T-helper 1 cell (primary cell): ENCODE measurements at places on chromosomes 11 and 22.
A peak's percentile ranks its signal among the peaks of the same experiment; 100 is the strongest.

GRCh38 chr22:19622061-19622441 is 92.3 kb upstream of the SEPTIN5 start:
- DNase-seq: no peak

DNA sequence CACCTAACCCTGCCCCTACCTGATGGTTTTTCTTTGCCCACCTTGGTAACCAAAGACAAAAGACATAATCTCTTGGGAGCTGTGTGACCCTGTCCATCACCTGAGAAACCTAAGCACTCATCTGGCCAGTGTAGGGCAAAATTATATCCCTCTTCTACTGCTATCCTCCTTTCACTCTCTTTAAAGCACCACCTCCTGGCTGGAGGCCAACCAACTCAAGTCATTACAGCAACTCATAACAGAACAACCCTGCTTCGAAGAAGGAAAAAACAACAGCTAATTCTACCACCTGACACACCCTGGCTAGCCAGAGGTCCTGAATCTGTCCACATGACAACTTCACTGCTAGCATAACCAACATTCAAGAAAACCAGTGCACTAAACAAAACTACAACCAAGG is 45.5 kb downstream of the GAS2 start:
- DNase-seq: no peak

DNA sequence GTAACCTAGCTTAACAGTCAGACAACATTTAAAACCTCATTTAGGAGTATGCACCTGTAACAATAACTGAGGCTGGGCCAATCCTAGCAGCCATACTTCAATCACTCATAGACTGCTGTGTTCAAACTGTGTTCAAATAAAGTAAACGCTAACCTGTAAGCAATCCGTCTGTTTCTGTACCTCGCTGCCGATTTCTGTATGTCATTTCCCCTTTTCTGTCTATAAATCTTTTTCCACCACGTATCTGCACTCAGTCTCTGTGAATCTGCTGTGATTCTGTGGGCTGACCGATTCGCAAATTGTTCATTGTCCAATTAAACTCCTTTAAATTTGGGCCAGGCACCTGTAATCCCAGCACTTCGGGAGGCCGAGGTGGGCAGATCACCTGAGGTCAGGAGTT is 12.3 kb downstream of the APOBEC3H start:
- DNase-seq: no peak

- no peak for DNase-seq
Measured at GRCh38 chr11:12182676-12183541, 72.5 kb downstream of the MICAL2 start.

- DNase-seq: no peak
Measured at GRCh38 chr22:39893526-39893925, at the start of gene ENTHD1. TSS of gene ENTHD1 (minus strand) at chr22:39893760. CDS start at chr22:39887748, 6,012 bp downstream.

DNA sequence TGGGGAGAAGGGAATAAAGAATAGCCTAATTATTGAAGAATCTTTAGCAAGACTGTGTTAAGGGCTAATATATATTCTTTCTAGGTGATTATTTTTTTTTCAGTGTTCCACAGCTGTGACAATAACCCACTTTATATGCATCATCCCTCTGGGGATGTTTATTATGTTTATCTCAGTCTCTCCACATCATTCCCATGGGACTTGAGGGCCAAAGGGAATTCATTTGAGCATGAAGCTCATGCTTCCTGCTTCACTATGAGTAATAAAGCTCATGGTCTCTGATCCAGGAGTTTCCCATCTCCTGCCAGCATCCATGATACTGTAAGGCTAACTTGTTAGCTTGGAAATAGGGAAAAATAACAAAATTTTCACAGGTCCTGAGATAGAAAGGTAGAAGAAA is 1888.4 kb downstream of the LRRC4C start:
- DNase-seq: no peak

DNA sequence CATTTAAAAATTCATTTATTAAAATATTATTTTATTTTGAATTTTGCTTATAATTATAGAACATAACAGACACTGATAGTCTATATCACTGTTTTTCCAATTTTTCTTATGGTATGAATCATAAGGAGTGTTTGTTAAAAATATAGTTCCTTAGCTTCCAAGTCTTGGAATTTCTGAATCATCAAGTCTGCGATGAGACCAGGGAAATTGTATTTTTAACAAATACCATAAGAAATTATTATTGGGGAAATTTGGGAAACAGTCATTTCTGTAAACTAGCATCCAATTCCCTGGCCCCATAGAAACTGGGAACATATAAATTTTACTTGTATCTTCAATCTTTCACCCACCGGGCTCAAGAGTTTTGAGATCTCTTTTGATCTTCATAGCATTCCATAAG is 38.0 kb upstream of the PICALM start:
- DNase-seq: no peak

DNA sequence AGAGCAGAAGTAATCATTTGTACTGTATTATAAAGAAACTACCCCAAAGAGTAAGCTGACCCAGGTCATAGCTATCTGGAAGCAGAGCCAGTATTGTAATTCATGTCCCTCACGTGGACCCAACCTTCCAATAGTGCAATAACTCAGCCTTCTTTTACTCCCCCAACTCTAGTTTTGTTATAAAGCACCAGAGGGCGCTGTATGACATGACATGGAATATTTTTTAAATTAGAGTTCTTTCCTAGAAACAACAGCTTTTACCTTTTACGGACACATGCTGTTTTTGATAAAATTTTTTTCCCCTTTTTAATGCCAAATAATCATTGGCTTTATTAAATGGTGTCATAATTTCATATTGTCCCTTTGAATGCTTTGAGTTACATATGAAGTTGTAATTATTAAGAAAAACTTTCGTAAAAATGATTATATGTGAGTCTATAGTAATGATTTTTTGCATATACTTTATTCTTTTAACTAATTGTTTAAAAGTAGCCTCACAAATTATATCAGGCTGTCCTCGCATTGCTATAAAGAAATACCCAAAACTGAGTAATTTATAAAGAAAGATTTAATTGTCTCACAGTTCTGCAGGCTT is 76.9 kb downstream of the DKK3 start:
- no peak for DNase-seq

DNA sequence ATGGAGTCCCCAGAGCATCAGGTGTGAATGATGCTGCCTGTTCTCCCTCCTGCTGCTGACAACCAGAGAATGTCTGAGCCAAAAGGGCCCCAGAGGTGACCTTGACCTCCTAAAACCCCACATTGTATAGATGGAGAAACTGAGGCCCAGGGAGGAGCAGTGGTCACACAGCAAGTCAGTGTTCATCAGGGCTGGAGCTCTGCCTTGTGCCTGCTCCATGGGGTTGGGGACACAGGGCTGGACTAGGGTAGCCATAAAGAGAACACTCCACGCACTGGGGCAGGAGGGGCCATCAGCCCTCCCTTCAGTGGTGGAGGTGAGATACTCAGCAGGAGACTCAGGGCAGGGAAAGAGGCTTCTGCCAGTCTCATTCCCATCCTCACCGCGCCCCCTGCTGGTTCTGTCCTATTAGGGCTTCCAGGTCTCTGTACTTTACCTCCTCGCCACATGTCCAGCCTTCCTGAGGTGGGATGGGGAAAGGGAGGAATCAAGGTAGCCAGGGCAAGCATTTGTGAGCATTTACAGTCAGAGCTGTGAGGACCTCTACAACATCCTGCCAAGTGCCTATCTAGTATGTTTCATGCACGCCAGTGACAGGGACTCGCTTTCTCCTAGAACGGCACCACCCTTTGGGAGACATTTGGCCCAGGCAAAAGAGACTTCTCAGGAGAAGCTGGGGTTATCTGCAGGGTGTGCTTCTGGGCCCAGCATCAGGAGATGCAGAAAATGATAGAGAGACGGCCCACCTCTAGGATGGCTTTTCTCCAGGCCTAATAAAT is 43.2 kb downstream of the NEU3 start:
- DNase-seq: no peak

DNA sequence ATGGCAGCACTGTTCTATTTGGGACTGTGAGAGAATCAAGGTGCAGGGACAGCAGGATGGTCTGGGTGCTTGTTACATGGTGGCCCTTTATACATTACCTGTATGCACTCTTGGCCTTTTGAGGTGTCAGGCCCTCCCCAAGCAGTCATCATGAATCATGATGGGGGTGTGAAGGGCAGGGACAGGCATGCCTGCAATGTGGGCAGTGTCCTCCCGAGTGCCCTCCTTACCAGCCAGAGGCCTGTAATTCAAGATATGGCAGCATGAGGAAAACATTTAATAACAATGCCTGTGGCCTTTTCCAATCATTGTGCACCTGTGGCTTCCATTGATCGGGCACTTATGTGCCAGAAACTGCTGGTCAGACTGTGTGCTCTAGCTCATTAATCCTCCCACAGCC is 25.5 kb upstream of the CYP2D6 start:
- no peak for DNase-seq

DNA sequence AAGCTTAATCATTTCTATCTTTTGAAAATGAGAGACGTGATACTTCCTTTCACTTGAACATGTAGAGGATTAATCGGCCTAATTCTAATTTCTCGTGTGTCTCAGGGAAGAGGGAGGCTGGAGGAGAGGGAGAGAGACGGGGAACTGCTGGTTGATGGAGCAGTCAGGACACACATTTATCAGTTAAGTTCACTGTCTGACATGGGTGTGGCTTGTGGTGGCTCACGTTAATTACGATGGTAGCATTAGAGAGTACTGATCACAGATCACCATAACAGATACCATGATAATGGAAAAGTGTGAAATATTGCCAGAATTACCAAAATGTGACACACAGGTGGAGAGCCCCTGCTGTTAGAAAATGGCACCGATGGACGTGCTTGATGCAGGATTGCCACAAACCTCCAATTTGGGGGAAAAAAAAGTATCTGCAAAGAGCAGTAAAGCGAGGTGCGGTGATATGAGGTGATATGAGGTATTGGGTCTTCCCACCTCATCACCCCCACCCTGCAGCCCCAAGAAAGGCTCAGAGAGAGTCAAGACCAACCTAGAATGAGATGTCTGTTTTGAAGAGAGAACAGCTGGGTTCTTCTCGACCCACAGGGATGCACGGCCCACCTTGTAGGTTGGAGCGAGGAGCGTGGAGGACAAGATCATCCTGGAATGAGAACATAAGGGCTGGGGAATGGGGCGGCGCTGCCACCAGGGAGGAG is 19.7 kb downstream of the ZBED4 start:
- DNase-seq: no peak

DNA sequence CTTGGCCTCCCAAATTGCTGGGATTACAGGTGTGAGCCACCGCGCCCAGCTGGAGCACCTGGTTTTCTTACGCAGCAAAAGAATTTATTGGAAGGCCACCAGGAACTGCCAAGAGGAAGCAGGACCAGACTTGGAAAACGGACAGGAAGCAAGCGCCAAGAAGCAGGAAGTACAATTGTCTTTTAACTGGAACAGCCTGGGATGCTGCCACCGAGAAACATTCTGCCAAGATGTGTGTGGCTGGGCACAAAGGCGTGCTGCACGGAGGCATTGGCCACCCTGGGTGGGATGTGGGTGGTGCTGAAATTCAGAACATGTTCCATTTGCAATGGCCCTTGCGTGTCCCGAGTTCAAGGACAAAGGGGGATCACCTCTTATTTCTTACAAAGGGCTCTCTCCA is 15.4 kb downstream of the SLC3A2 start:
- DNase-seq: no peak

- no peak for DNase-seq
Measured at GRCh38 chr11:2190657-2191471, 19.2 kb upstream of the TH start.

DNA sequence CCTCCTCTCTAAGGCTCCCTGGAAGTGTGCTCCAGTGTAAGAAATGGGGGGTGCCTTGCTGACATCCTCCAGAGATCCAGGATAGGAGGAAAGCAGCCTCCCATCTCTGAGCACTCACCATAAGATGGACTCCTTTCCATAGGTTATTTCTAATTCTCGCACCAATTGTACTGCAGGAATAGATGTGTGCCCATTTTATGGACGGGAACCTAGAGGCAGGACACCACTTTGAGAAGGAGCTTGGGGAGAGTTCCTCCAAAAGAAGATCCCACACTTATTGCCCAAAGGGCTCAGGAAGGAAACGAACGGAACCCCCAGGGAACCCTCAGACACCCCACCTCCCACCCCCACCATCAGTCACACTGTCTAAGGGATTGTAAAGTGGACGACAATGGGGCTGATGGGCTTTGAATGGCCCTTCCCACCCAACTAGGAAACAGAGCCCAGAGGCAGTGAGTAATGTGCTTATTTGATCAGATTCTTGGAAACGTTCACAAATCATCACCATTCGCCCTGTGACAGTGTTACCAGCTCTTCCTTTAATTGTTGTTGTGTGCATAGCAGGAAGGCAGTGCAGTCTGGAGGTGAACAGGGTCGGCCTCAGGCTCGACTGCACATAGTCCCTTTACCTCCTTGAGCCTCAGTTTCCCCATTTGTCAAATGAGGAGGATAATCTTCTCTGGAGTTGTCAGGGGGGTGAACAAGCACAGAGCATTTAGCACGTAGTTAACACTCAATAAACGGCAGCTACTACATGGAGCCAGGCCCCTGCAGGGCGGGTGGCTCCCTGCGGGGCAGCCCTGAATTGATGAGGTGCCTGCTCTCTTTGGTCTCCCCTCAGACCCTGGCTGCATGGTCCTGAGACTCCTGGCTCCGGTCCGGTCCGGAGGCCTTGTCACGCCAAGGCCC is 8.4 kb upstream of the MN1 start:
- DNase-seq: no peak

GRCh38 chr11:64742889-64743590 is 902 bp downstream of the RASGRP2 start:
- DNase-seq: peak; percentile 48

DNA sequence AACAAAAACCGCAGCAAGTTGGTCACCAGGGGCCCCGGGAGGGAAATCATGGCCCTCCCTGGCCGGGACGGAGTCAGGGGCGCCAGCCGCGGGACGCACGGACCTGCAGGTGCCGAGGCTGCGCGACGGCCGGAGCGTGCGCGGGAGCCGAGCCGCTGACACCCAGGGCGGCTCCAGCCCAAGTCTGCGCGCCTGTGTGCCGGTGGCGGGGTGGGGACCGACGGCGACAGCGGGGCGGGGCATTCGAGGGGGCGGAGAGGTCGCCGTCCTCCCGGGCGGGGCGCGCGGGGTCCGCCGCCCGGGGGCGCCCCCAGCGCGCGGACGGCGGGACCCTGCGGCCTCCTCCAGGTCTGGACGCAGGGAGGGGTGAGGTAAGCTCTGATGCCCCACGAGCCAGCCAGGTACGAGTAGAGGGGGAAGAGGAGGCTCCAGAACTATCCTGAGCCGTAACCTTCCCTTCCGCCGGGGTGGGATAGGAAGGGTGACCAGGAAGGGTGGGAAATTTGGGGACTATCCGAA is at the start of gene ESAM:
TSS of gene ESAM (minus strand) at position 186 of the 519 bp plus-strand sequence. CDS start at position 50, 136 bp downstream.
- peak; percentile 53 for DNase-seq

GRCh38 chr11:116442238-116442752 is 330.5 kb downstream of the BUD13 start:
- no peak for DNase-seq

GRCh38 chr11:17691976-17692375 is 27.4 kb upstream of the MYOD1 start:
- no peak for DNase-seq

- DNase-seq: no peak
Measured at GRCh38 chr11:45906096-45906682, 882 bp downstream of the FREY1 start.

GRCh38 chr11:27596388-27596787 is 89.8 kb upstream of the LIN7C start:
- DNase-seq: no peak
